ENCODE measurements at places on chromosomes 4 and X.

- DNase-seq = no peak
- peak within 1 kb of the TSS; percentile 60 for H3K4me3 ChIP-seq
- H3K27ac ChIP-seq = peak within 1 kb of the TSS; percentile 96
- H3K36me3 ChIP-seq = no peaks in the 10 kb centered on the region
- no peaks in the 10 kb centered on the region for H3K27me3 ChIP-seq
- H3K4me1 ChIP-seq = peaks cover 6% of the 10 kb centered on the region
Measured at GRCh38 chr4:147480891-147481576, at the start of gene EDNRA. Gene EDNRA, plus strand, starts transcription at chr4:147481097. Its CDS starts 4,585 bp downstream, at chr4:147485682.

- no peak for DNase-seq
- peaks cover 31% of the 10 kb centered on the region for H3K4me1 ChIP-seq
- H3K27ac ChIP-seq = no peak within 1 kb of the TSS
- peak within 1 kb of the TSS; percentile 59 for H3K4me3 ChIP-seq
- H3K36me3 ChIP-seq = no peaks in the 10 kb centered on the region
Measured at GRCh38 chr4:13543839-13544605, at the start of gene NKX3-2. Gene NKX3-2, minus strand, starts transcription at chr4:13544508. Its CDS starts 94 bp downstream, at chr4:13544414.

- H3K4me1 ChIP-seq = no peaks in the 10 kb centered on the region
- no peaks in the 10 kb centered on the region for H3K36me3 ChIP-seq
- H3K27ac ChIP-seq = no peak overlapping the region
Measured at GRCh38 chr4:146835096-146835495, 110.6 kb downstream of the TTC29 start.

DNA sequence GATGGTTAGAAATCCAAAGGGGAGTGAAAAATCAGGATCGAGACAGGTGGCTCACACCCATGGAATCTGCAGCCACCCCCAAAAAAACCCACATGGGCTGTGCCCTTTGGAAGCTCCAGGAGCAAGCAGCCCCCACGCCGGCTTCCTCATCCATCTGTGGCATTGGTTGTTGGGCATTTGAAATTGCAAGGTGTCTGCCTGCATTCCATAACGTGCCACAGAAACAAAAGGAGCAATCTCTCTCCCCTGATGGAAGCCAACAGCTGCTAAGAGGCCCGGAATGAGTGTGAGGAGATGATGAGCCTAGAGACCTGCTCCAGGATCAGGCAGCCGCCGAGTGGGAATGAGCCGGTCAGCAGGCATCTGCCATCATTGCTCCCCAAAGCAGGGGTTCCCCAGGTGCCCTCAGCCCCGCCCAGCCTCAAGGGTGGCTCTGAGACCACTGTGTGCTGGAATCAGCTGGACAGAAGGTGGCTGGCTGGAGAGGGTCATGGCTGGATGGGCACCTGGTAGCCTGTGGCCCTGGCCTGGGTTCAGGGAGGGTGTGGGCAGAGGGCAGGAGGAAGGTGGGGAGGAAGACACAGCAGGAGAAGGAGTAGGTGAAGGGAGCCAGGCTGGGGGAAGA lies 113.2 kb downstream of the CRLF2 start:
- DNase-seq = no peak
- no peak overlapping the region for H3K4me3 ChIP-seq
- H3K27me3 ChIP-seq = no peaks in the 10 kb centered on the region

- no peak overlapping the region for H3K27ac ChIP-seq
- H3K36me3 ChIP-seq = no peaks in the 10 kb centered on the region
- no peaks in the 10 kb centered on the region for H3K4me1 ChIP-seq
- no peak overlapping the region for H3K4me3 ChIP-seq
- H3K27me3 ChIP-seq = no peaks in the 10 kb centered on the region
Measured at GRCh38 chrX:12379671-12380070, 241.4 kb downstream of the FRMPD4 start.

- no peaks in the 10 kb centered on the region for H3K36me3 ChIP-seq
- no peak overlapping the region for H3K4me3 ChIP-seq
- no peaks in the 10 kb centered on the region for H3K27me3 ChIP-seq
- no peaks in the 10 kb centered on the region for H3K4me1 ChIP-seq
Measured at GRCh38 chr4:73761856-73762255, 21.5 kb downstream of the CXCL8 start.

- no peaks in the 10 kb centered on the region for H3K4me1 ChIP-seq
- H3K36me3 ChIP-seq = peaks cover 27% of the 10 kb centered on the region
- H3K27me3 ChIP-seq = no peaks in the 10 kb centered on the region
- H3K27ac ChIP-seq = no peak overlapping the region
- DNase-seq = no peak
- H3K4me3 ChIP-seq = no peak overlapping the region
Measured at GRCh38 chrX:153588021-153588781, 10.7 kb downstream of the CCNQ start.

DNA sequence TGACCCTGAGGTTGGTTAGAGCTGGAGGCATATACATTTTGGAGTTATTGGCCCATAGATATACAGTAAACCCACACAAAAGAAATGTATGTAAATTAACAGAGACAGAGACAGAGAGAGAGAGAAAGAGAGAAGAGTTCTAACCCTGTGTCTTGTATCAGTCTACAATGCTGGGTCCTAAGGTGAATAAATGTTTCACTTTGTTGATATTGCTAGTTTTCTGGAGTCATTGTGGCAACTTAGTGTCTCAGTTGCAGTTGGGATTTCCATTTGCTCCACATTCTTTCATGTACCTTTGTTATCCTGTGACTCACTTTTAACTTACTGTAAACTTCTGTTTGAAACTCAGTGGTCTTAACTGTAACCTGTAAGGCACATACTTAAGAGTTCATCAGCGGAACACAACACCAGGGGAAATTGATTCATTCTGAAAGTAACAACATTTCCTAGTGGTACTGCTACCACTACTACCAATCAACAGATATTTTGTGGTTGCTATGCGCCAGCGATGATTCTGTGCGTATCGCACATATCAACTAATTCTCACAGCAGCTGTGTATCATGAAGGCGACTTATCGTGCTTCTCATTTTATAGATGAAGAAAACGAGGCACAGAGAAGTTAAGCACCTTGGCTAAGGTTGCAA lies 38.5 kb upstream of the ETDA start:
- no peaks in the 10 kb centered on the region for H3K4me1 ChIP-seq
- H3K36me3 ChIP-seq = no peaks in the 10 kb centered on the region
- no peak for DNase-seq
- H3K27ac ChIP-seq = no peak overlapping the region

- H3K27ac ChIP-seq = no peak overlapping the region
- no peaks in the 10 kb centered on the region for H3K4me1 ChIP-seq
- DNase-seq = no peak
Measured at GRCh38 chr4:26899991-26900390, 39.4 kb downstream of the STIM2 start.

- H3K27ac ChIP-seq = no peak overlapping the region
- no peaks in the 10 kb centered on the region for H3K36me3 ChIP-seq
- H3K4me1 ChIP-seq = no peaks in the 10 kb centered on the region
Measured at GRCh38 chr4:182019148-182019652, 224.0 kb upstream of the TENM3 start.

- no peaks in the 10 kb centered on the region for H3K27me3 ChIP-seq
- H3K36me3 ChIP-seq = no peaks in the 10 kb centered on the region
- peaks cover 10% of the 10 kb centered on the region for H3K4me1 ChIP-seq
- peak overlapping the region; percentile 57 for H3K4me3 ChIP-seq
Measured at GRCh38 chr4:94407846-94408245, 43.9 kb upstream of the PDLIM5 start.

DNA sequence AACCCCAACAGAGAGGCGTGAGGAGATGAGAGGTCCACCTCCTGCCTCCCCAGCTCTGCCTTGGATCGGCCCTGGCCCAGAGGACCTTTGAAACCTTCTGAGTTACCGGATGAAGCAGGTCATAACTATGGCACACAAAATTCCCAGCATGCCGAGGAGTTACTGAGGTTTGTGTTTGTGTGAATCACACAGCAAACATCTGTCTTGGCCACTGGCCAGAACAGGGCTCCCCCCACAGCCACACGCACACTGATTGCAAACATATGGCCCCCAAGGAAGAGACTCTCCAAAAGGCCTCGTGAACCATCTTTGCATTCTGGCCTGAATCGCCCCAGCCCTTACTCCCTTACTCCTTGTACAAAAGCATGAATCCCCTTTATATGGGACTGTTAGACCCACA lies 18.9 kb downstream of the RPS4X start:
- H3K4me1 ChIP-seq = no peaks in the 10 kb centered on the region
- no peak for DNase-seq

- H3K4me3 ChIP-seq = no peak overlapping the region
- DNase-seq = no peak
Measured at GRCh38 chr4:86367577-86367976, 7.7 kb upstream of the MAPK10 start.

GRCh38 chr4:145482209-145483037 lies 770 bp downstream of the SMAD1 start:
- H3K27me3 ChIP-seq = no peaks in the 10 kb centered on the region
- peak overlapping the region; percentile 99 for H3K4me3 ChIP-seq
- H3K27ac ChIP-seq = peak overlapping the region; percentile 97
- no peaks in the 10 kb centered on the region for H3K36me3 ChIP-seq
- no peaks in the 10 kb centered on the region for H3K4me1 ChIP-seq

DNA sequence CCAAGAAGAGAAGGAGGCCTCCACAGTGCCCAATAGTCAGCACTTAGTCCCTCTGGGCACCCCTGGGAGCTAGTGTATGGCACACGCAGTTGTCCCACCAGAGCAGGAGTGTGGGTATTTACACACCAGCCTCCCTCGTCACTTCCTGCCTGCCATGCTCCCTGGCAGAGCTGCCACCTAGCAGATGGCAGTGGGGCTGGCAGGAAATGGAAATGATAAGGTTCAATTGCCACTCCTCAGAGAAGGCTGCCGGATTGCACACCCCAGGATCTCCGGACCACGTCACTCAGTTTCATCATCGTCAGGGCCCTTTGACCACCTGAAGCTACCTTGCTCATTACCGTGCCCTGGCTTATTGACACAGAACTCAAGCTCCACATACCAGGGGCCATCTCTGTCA lies 173.3 kb upstream of the PSAPL1 start:
- no peak for DNase-seq
- no peaks in the 10 kb centered on the region for H3K27me3 ChIP-seq
- no peak overlapping the region for H3K4me3 ChIP-seq
- no peaks in the 10 kb centered on the region for H3K36me3 ChIP-seq
- no peak overlapping the region for H3K27ac ChIP-seq

- no peaks in the 10 kb centered on the region for H3K4me1 ChIP-seq
- H3K36me3 ChIP-seq = no peaks in the 10 kb centered on the region
- no peak overlapping the region for H3K27ac ChIP-seq
- no peaks in the 10 kb centered on the region for H3K27me3 ChIP-seq
- no peak overlapping the region for H3K4me3 ChIP-seq
Measured at GRCh38 chr4:4564522-4564921, 22.7 kb upstream of the STX18 start.

DNA sequence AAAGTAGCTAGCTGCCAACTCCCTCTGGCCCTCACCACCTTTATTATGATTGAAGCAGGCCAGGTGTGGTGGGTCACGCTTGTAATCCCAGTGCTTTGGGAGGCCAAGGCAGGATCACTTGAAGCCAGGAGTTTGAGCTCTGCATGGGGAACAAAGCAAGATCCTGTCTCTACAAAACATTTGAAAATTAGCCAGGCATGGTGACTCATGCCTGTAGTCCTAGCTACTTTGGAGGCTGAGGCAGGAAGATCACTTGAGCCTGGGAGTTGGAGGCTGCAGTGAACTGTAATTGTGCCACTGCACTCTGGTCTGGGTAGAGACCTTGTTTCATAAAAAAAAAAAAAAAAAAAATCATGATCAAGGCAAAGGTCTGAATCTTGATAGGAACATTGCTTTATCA lies 467.0 kb upstream of the DIPK2B start:
- no peak for DNase-seq
- H3K4me3 ChIP-seq = no peak overlapping the region
- no peaks in the 10 kb centered on the region for H3K4me1 ChIP-seq

GRCh38 chr4:3470244-3471097 lies 7.4 kb downstream of the DOK7 start:
- H3K36me3 ChIP-seq = no peaks in the 10 kb centered on the region
- no peak overlapping the region for H3K4me3 ChIP-seq
- H3K4me1 ChIP-seq = no peaks in the 10 kb centered on the region
- H3K27ac ChIP-seq = no peak overlapping the region

GRCh38 chr4:38791010-38791409 lies 8.2 kb upstream of the TLR10 start:
- no peak overlapping the region for H3K4me3 ChIP-seq
- no peaks in the 10 kb centered on the region for H3K4me1 ChIP-seq
- no peaks in the 10 kb centered on the region for H3K36me3 ChIP-seq
- no peak overlapping the region for H3K27ac ChIP-seq

DNA sequence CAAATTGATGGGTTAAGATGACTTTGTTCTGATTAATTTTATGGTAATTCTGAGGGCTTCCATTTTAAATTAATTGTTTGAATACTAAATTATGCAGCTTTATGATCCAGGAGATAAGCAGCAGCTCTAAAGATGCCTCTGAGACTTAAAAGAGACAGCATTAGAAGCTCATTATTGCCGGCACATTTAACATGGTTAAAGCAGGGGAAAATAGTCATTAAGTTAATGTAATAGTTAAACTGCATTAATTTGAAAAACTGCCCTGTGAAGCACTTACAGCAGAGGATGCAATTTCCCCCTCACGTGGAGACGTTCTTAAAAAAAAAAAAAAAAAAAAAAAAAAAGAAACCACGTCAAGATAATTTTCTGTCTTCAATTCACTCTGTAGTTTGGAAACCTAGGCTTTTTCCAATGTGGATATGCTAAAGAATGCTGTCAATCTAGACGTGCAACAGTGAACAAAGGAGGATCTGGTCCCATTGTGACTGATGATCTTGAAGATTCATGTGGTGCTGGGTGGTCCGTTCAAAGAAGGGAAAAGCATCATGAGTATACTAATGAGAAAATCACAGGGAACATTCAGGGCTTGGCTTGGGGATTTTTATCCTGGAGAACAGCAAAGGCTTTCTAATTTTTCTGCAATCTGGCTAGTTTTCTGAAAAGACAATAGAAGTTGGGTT lies 440.6 kb upstream of the HS3ST1 start:
- H3K36me3 ChIP-seq = no peaks in the 10 kb centered on the region
- H3K4me1 ChIP-seq = no peaks in the 10 kb centered on the region

GRCh38 chr4:185257086-185257485 lies 47.7 kb downstream of the SNX25 start:
- DNase-seq = no peak
- no peak overlapping the region for H3K4me3 ChIP-seq
- H3K27ac ChIP-seq = no peak overlapping the region

GRCh38 chr4:151744614-151745013 lies 16.2 kb downstream of the GATB start:
- H3K4me3 ChIP-seq = no peak overlapping the region
- no peaks in the 10 kb centered on the region for H3K36me3 ChIP-seq

GRCh38 chr4:102527695-102528283 lies 26.6 kb downstream of the NFKB1 start:
- no peak overlapping the region for H3K4me3 ChIP-seq
- H3K27me3 ChIP-seq = no peaks in the 10 kb centered on the region
- no peaks in the 10 kb centered on the region for H3K4me1 ChIP-seq
- peaks cover 5% of the 10 kb centered on the region for H3K36me3 ChIP-seq
- no peak overlapping the region for H3K27ac ChIP-seq
- DNase-seq = no peak

DNA sequence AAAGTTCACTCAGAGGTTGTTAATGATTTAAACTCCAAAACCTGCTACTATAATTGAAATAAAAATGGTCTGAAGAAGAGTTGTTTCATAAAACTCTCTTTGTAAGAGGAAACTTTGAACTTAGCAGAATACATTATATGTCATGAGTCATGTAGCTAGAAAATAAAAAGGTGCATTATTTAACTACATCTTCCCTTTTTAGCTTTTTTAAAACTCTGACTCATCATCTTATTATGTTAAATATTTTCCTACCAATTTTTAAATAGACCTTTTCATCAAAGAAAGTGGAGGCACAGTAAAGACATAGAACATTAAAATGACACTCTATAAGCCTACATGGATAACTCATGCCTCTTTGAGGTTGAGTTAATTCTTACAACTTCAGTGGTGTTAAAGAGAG lies 1.2 kb upstream of the ZNF827 start:
- no peak overlapping the region for H3K27ac ChIP-seq
- no peaks in the 10 kb centered on the region for H3K36me3 ChIP-seq
- H3K4me1 ChIP-seq = peaks cover 12% of the 10 kb centered on the region

Measured in ascending aorta (tissue), 2 donors.